GM04503 (cell line): ENCODE measurements at places on chromosomes 3 and 15.

DNA sequence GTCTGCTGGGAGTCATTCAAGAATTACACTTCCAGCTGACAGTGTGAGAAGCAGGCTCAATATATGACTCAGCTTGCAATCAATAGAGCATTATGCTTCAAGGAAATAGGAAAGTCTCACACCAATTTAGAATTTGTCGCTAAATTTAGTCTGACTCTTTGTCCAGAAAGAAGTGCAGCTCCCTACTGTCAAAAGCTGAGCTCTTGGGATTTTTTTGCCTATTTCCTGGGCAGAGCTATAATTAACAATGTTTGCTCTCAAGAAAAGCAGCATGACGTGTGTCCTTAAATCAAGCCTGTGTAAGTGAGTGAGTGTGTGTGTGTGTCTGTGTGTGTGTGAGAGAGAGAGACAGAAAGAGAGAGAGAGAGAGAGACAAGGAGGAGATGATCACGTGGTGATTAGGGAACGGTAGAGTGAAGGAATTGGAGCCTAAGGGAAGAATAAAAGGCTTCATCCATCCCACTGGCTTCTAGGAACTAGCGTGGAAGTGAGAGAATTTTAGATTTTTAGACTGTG is 16.4 kb upstream of the SLC35G2 start:
- DNase-seq, result no peak

DNA sequence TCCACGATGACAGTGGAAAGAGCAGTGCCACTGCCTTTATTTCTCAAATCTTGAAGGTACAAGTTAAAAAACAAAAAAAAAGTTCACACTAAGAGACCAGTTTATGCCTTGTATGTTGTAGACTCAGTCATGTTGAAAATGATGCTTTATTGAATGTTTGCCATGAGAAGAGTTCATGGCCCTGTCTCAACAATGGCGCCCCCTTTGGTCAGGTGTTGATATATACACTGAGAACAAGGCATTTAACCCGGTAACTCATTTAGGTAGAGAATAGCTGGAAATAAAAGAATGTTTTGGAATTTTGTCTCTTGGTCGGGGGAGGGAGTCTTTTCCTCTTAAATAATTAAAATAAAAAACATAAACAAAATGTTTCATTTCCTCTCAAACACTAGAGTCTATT is 145.6 kb upstream of the SLC2A2 start:
- DNase-seq, result no peak

DNA sequence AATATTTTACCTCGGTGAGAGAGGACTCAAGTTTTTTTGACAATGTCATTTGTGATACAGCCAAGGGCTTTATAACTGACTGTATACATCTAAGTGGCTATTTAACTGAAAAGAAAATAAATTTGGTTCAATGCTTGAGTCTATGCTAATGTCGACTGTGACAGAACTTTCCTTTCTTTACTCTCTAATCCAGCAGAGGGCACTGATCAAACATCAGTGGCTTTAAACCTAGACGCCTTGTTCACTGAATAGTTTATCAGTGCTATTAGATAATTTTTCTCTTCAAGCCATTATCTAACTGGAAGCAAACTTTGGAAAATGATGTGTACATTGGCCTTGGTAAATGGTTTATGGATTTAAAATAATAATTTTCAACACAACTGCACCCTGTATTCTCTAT is 285.1 kb downstream of the CHL1 start:
- DNase-seq, result no peak

DNA sequence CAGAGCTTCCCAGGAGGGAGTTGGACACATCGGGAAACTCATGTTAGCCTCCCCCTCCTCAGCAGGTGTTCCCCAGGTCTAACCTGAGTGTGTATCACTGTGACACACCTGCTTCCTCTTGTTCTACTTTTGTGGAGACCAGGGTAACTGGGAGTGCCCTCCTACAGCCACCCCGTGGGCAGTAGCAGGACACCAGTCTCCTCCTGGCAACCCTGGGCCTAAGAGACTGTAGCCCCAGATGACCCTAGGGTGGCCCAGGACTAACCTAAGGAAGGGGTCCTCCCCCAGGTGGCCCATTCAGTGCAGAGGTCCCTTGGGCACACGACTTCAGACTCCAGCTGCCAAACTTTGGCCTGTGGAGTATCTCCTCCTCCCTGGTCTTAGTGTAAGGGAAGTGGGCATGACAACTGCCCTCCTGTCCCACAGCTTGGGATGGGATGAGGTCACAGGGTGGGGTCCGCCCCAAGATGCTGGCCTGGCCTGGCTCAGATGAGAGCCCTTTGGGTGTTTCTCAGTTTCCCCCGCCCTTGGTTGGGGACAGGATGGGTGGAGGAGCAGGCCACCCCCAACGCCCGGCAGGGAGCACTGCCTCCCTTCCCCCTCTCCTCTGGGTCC is 4.8 kb downstream of the CSK start:
- no peak for DNase-seq

- DNase-seq, result no peak
Measured at GRCh38 chr3:108292450-108292849, 3.9 kb upstream of the HHLA2 start.

- DNase-seq, result peak; percentile 97
Measured at GRCh38 chr3:177468331-177468730, 271.0 kb upstream of the TBL1XR1 start.

- DNase-seq, result no peak
Measured at GRCh38 chr15:93997071-93997658, 234.2 kb upstream of the MCTP2 start.

DNA sequence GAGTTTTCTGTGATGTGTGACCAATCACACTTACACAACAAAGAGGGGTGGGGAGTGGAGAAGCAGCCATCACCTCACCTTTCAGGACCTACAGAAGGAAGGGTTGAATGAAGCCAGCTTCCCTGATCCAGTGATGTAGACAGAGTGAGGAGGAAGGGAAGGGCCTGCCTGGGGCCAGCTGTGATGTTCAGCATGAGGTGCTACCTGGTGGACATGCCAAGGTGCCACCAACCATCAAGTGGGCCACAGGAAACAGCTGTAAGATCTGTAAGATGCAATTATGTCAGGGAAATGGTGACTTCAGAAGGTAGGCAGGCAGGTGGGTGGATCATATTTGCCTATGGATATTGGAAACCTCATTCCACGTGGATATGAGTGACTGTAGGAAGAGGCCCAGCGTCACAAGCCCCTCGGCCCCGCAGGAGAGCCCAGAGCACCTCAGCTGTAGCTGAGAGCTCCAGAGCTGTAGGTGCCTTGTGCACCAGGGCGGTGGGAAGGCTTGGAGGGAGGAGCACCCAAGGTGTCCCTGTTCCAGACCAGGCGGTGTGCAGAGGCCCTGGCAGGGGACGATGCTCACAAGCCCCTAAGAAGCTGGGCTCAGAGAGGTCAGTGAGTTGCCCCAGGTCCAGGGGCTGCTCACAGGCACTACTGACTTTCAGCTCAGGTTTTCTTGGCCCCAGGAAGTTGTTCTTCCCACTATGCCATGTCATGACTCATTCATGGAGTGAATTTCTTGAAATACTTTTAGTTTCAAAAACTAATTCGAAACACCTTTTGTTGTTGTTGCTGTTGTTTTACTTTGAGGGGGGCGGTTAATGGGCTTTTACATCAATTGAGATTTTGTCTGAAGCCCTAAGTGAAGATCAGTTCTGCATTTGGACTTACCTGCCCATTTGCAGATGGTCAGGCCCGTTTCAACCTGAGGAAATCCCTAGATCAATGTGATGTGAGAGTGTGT is 94.2 kb upstream of the ALDH1A3 start:
- no peak for DNase-seq

- no peak for DNase-seq
Measured at GRCh38 chr15:99453637-99454030, 112.2 kb upstream of the MEF2A start.

DNA sequence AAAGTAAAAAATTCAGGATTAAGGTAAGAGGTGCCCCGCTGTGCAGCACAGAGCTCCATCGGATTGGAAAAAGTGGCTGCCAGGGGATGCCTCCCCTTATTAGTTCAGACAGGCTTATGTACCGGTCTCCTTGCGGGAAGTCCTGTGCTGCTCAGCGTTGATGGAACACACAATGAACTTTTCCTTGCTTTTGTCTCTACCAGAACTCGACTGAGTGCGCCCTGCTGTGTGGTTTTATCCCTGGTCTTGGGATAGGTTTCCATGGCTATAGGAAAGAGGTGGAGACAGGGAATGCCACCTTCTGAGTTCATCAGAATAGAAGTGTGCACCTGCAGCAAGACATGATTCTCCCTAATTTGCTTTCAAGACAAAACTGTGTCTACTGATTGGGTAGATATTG is 745.9 kb upstream of the CFAP20DC start:
- no peak for DNase-seq

DNA sequence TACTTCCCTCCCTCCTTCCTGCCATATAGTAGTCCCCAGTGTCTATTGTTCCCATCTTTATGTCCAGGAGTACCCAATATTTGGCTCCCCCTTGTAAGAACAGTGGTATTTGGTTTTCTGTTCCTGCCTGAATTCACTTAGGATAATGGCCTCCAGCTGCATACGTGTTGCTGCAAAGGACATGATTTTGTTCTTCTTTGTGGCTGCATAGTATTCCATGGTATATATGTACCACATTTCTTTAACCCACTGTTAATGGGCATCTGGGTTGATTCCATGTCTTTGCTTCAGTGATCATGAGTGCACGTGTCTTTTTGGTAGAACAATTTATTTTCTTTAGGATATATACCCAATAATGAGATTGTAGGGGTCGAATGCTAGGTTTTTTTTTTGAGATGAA is 19.3 kb downstream of the SPRED1 start:
- no peak for DNase-seq

DNA sequence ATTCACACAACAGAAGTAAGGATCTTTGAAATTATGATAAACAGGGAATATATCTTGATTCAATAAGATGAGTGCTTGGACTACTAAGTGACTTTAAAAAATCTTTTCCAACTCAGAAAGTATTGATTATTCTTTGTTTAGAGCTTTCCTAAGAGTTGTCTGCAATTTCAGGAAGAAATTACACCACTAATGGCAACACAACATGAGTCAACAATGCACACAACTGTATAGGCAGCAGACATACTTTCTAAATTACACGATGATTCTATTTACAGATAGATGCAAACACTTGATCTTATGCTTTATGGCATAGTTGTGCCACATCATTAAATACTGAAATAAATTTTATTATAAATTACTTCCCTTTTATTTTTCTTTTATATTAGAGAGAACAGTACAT is 4.4 kb downstream of the NAA50 start:
- no peak for DNase-seq

DNA sequence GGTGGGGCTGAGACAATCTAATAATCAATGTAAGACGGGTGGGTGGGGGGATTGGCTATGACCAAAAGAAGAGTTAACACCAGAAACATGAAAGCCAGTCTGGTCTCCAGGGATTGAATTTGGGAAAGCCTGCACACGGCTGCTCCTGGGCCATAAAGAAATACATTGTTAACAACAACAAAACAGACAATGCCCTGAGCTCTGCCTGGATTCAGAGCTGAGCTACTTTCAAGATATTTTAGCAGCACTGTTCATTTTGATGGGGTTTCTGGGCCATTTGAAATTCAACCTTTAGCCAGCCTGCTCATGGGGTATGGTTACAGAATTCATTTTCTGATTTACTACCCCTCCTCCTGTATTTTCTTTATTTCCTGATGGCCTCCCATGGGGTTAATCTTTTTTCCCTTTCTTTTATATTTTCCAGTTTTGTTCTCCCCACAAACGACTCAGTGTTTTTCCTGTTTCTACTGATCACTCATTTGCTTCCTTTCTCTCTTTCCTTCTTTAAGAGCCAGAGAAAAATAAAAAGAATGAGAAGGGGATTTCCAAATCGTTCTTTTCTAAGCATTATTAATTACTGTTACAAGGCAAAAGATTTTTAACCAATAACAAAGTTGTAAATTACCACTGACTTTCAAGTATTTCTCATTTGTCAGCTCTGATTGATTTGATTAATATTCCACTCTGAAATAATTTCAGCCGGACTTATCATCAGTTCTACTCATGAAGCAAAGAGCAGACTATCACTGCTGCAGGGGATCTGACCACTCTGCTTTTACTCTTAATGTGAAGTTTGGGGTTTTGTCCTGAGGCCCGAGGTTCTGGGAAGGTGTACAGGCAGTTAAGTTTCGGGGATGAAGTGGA is 19.6 kb downstream of the NR2F2 start:
- DNase-seq, result no peak

DNA sequence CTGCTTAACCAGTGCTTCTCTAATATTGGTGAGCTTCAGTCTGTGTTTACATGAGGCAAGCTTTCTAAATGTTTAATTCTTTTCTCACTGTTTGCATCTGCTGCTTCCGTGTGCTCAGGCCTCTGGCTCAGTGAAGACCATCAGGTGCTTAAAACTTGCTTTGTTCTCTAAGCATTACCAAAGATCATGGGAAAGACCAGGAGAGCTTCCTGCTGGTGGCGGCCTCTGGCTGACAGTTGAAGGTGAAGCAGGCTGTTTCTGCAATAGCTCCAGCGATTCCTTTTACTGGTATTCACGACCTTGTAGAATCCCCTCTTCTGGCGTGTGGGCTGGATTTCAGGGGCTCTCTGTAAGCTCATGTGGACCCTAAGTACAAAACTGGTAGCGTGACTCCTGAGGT is 45.1 kb downstream of the EDEM1 start:
- no peak for DNase-seq

- no peak for DNase-seq
Measured at GRCh38 chr3:194165271-194166018, 29.5 kb downstream of the HES1 start.

DNA sequence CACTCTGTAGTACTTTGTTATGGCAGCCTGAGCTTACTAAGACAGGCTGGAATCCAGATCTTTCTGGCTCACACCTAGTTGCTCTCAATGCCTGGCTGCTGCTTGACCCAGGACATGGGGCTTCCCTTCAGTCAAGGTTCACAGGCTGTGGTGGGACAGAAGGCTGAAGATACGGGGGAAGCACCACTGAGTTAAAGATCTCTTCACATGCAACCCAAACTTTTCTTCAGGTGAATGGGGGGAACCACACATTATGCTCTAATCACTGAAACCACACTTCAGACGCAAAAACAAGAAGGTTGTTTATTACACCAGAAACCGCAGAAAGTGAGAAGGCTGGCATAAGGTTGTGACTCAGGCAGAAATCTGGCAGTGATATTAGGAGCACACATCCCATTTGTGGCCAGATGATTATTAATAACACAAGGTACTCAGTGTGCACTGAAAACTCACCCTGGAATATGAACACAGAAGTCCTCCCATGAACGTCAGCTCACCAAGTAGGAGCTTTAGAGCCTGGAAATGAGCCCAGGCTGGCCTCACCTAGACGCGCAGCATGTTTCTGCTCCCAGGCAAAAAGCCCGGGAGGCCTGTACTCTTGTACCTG is 230.5 kb upstream of the CHRNA7 start:
- DNase-seq, result no peak

DNA sequence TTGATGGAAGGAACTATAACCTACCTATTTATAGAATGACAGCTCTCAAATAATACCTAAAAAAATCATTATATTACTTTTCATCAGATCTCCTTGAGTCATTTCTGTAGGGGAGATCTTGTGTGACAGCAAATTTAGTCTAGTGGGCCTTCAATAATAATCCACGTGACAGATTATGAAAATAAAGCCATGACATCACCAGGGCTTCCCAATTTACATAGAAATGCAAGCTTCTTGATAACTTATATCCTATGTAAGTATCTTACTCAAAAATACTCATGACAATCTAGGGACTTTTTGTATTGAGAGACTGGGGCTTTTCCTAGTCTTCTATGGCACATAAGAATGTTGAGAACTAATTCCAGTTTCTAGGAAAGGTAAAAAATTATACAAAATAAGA is 21.6 kb downstream of the IFT57 start:
- no peak for DNase-seq

GRCh38 chr15:94924057-94924456 is 692.7 kb downstream of the MCTP2 start:
- DNase-seq, result no peak
